ENCODE measurements at places on chromosomes 13 and 19.
A peak's percentile ranks its signal among the peaks of the same experiment; 100 is the strongest.

DNA sequence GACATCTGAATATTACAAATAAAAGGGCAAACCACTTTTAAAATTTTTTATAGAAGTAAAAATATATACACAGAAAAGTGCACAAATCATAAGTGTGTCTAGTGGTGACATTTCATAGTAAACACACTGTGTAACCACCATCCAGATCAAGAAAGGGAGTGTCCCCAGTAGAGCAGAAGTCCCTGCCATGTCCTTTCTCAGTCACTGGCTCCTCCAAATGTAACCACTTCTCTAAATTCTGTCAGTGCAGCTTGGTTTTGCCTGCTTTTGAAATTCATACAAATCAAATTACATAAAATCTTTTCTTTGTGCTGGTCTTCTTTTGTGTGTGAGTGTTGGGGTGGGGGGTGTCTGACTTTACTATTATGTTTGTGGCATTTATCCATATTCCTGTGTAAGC, 116.5 kb downstream of the RBM26 start:
- H3K27me3 ChIP-seq: no peaks in the 10 kb centered on the region
- no peaks in the 10 kb centered on the region for H3K4me1 ChIP-seq
- no peaks in the 10 kb centered on the region for H3K36me3 ChIP-seq
- no peak for ATAC-seq
- H3K27ac ChIP-seq: no peak overlapping the region

DNA sequence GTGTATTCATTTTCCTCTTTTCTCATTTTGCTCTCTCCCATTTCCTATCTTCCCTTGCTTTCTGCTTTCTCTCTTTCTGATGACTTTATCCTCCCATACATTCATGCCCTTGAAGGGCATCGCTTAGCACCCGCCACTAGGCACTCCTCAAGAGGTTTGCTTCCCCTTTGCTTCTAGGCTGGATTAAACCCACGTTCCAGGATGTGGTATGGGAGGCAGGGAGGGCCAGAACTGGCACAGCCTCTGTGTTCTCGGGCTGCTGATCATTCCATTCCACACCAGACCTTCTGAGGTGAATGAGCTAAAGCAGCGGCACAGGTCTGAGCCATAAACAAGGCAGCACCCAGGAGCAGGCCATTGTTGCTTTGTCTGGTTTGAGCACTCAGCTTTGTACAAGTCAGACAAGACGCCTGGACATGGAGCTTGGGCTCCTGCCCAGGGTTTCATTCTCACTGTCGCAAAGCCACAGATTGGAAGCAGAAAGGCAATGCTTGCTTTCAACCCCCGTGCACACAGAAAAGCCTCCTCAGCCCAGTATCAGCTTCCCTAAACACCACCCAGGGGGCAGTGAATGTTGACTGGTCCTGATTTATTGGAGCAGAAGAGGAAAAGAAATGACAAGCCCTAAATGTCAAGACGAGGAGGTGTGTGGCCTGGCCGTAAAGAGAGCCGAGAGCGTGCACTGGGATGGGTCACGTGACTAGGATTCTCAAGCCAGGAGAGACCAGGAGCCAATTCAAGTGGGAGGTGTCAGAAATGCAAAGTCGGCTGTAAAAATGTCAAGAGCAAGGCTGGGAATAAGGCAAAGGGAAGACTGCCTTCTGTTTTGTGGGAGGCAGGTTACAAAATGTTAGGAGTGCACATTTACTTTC, 218.0 kb upstream of the SERP2 start:
- ATAC-seq: peak; percentile 72
- H3K36me3 ChIP-seq: no peaks in the 10 kb centered on the region
- peak overlapping the region; percentile 81 for H3K27ac ChIP-seq
- no peaks in the 10 kb centered on the region for H3K27me3 ChIP-seq
- H3K4me1 ChIP-seq: peaks cover 10% of the 10 kb centered on the region
- H3K4me3 ChIP-seq: peak overlapping the region; percentile 39

GRCh38 chr13:30829833-30830637, 76.0 kb upstream of the MEDAG start:
- H3K4me1 ChIP-seq: no peaks in the 10 kb centered on the region
- H3K27ac ChIP-seq: no peak overlapping the region
- no peaks in the 10 kb centered on the region for H3K27me3 ChIP-seq
- H3K36me3 ChIP-seq: no peaks in the 10 kb centered on the region

GRCh38 chr13:74476365-74476764, 342.2 kb upstream of the KLF12 start:
- no peaks in the 10 kb centered on the region for H3K27me3 ChIP-seq
- H3K4me3 ChIP-seq: no peak overlapping the region
- H3K36me3 ChIP-seq: no peaks in the 10 kb centered on the region
- ATAC-seq: no peak

DNA sequence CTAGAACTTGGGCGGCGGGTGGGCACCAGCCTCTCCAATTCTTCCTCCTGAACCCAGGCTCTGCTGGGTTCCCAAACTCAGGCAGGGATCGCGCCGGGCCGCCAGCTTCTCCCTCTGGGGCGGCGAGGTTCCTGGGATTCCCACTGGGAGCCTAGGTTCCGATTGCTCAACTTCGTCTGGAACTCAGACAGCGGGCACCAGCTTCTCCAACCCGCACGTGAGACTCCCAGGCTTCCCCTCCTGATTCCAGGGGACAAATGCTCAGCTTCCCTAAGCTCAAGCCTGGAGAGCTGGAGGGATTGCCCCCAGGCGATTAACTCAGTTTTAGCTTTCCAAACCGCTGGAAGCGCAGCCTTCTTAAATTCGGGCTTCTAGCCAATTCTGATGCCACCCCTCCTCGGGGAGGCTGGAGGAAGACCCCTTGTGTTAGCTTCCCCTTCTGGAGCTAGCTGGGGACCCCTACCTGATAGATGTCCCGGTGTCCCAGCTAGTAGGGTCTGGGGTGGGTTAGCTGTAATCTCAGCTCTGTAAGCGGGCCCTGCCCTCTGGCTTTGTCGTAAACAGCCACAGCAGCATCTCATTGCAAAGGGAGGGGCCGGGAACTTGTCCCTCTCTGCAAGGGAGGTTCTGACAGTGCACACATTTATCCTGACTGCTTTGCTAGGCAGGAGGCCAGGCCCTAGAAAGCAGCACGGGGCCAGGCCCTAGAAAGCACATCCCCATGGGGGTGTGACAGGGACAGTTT, 671 bp downstream of the MCOLN1 start:
- peaks cover 3% of the 10 kb centered on the region for H3K4me1 ChIP-seq
- H3K4me3 ChIP-seq: peak overlapping the region; percentile 62
- H3K27ac ChIP-seq: peak overlapping the region; percentile 83
- H3K36me3 ChIP-seq: no peaks in the 10 kb centered on the region
- H3K27me3 ChIP-seq: no peaks in the 10 kb centered on the region
- peak; percentile 16 for ATAC-seq

- H3K36me3 ChIP-seq: no peaks in the 10 kb centered on the region
- no peak for ATAC-seq
- no peaks in the 10 kb centered on the region for H3K27me3 ChIP-seq
- H3K4me1 ChIP-seq: peaks cover 15% of the 10 kb centered on the region
- H3K27ac ChIP-seq: no peak overlapping the region
Measured at GRCh38 chr13:32881074-32881776, 135.0 kb upstream of the KL start.

DNA sequence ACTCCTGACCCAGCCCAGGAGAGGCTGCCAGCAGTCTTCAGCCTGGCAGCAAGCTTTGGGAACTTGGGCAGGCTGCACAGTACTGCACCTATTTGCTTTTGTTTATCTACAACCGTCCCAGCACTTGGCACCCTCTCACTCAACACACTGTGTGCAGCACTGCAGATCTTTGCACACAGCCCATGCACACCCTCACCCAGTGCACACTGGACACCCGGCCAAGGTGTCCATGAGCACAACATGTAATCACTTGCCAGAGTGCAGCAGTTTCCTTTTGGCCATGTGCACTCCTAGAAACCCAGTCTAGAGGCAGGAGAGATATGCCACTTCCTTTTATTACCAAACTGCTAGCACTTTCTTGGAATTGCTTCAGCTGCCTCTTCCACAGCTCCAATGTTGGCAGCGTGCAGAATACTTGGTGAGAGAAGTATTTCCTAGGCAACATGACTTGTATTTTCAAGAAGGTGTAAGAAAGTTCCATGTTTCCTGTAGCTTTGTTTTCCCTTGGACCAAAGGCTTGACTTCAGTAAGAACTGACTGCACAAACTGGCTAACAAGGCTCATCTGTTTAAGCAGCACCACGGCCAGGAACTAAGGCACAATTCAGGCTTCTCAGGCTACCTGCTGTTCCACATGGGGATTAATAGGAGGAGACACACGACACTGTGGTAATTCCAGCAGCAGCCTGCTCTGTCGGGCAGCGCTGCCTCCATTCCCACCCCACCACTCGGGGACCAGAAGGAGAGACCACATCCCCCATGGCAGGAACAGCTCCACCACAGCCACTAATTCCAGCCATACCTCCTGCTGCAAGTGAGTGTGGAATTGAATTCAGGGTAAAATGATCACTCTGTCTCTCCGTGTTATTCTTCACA, 15.3 kb downstream of the ATP7B start:
- no peak overlapping the region for H3K4me3 ChIP-seq
- peak; percentile 61 for ATAC-seq
- no peaks in the 10 kb centered on the region for H3K36me3 ChIP-seq
- no peak overlapping the region for H3K27ac ChIP-seq
- peaks cover 44% of the 10 kb centered on the region for H3K4me1 ChIP-seq

- ATAC-seq: peak; percentile 89
- no peaks in the 10 kb centered on the region for H3K27me3 ChIP-seq
- H3K4me3 ChIP-seq: no peak overlapping the region
- peak overlapping the region; percentile 88 for H3K27ac ChIP-seq
Measured at GRCh38 chr13:49395451-49395865, 48.4 kb downstream of the CAB39L start.

- H3K36me3 ChIP-seq: no peaks in the 10 kb centered on the region
- H3K27ac ChIP-seq: no peak overlapping the region
- H3K4me3 ChIP-seq: no peak overlapping the region
- no peaks in the 10 kb centered on the region for H3K27me3 ChIP-seq
- no peak for ATAC-seq
Measured at GRCh38 chr13:23851106-23851505, 38.1 kb downstream of the MIPEP start.

- no peak for ATAC-seq
- H3K4me3 ChIP-seq: no peak overlapping the region
- H3K4me1 ChIP-seq: no peaks in the 10 kb centered on the region
- H3K27me3 ChIP-seq: no peaks in the 10 kb centered on the region
Measured at GRCh38 chr19:13899393-13899792, 6.5 kb downstream of the BRME1 start.

DNA sequence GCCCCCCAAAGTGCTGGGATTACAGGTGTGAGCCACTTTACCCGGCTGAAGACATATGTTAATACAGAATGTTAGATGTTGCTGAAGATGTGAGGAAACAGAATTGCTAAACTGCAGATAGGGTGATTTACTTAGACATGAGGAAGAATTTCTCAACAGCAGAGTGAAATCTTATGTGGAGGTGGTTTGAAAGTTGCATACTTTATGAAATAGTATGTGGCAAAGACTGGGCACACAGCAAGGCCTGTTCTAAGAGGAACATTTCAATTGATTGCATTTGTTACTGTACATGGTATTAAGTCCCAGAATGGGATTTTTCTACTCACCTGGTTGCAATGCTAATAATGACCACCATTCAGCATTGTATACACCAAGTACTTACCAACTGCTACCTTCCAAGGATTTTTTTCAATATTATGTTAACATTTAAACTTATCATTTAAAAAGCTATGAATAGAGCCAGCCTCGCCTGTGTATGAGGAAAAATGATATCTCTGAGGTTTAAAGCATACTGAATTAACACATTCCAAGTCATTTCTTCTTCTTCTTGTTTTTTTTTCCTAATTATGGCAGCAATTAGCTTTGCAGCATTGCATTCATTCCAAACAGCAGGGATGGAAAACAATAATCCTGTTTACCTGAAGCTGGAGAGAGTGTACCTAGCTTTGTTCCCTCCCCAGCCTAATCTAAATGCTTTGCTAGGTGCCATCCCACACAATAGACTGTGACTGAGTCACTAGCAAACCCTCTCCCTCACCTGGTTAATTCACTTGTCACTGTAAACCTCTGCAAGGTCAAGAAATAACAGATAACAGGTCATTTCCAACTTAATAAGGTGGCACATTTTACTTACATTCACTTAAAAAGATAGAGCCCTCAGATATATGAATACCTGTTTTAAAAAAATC, 19.4 kb upstream of the KLF5 start:
- no peaks in the 10 kb centered on the region for H3K27me3 ChIP-seq
- H3K27ac ChIP-seq: no peak overlapping the region
- no peaks in the 10 kb centered on the region for H3K36me3 ChIP-seq
- H3K4me3 ChIP-seq: no peak overlapping the region
- no peaks in the 10 kb centered on the region for H3K4me1 ChIP-seq

DNA sequence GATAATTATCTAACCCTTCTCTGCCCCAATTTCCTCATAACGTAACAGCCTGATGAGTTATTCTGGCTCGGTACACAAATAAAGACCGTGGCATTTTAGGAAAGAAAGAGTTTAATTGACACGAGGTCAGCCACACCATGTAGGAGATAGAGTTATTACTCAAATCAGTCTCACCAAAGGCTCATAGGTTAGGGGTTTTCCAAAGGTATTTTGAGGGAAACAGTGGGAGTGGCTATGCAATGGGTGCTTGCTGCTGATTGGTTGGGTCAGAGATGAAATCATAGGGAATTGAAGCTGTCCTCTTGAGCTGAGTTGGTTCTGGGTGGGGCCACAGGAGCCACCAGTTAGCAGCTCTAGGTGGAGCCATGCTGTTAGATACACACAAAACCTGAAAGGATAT, 137.5 kb downstream of the FREM2 start:
- ATAC-seq: no peak
- no peaks in the 10 kb centered on the region for H3K27me3 ChIP-seq
- no peaks in the 10 kb centered on the region for H3K4me1 ChIP-seq
- H3K4me3 ChIP-seq: no peak overlapping the region

DNA sequence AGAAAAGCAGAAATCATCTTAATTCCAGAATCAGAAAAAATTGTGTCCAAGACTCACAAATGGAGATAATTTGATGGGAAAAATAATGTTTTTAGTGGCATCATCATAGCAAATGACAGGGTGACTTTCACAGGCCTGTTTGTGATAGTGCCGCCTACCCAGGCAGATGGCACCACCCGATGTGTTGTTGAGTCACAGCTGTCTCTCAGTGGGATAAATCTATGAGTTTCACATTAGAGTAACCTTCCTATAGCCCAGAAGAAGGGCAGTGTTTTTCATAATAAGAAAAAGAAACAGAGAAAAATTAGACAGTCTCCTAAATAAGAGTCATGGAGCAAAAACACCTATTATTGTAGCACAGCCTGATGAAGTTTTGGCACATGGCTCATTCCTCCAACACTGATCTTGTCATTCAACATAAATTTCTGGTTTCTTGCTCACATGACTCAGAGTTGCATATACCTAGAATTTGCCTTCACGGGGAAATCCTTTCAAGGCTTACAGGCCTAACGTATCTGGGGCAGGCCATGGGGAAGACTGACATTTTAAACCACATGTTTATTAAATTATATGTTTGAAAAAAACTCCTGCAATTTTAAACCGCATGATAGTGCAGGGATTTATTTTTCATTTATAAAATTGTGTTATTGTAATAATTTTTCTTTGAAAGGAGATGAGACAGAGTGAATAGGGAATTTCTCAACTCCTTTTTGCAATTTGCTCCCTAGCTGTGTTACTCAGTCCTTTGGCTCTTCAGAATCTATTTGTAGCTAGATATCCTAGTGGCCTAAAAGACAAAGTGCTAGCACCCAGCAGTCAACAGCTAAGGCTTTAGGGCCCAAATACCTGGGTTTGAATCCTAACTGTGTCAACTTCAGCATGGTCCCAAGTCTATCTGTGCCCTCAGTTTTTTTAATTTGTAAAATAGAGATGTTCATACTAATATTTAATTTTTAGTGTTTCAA, 393.7 kb downstream of the NDFIP2 start:
- H3K27me3 ChIP-seq: no peaks in the 10 kb centered on the region
- H3K4me1 ChIP-seq: no peaks in the 10 kb centered on the region
- no peak overlapping the region for H3K27ac ChIP-seq
- no peak overlapping the region for H3K4me3 ChIP-seq
- no peak for ATAC-seq
